T-helper 17 cell (primary cell): ENCODE measurements at places on chromosomes 16 and 17.

GRCh38 chr16:77190190-77190477, 856 bp upstream of the MON1B start:
- DNase-seq = no peak

DNA sequence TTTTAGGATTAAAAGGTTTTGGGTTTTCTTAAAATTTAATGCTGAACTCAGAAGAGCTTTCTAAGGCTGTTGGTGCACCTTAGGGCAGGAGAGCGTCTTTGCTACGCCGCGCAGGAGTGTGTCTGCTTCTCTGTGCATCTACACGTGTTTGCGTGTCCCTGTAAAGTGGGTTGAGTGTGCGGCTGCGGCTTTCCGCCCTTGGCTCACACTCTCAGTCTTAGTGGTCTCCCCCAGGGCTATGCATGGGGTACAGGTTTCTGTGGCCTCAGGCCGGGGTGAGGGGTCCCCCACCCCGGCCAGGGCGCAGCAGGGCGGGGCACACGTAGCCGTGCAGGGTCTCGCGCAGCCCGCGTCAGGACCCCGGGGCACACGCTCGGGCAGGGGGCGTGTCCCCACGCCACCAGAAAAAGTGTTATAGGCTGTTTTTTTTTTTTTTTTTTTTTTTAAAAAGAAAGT, 727 bp upstream of the TENT4B start:
- peak; percentile 51 for DNase-seq

DNA sequence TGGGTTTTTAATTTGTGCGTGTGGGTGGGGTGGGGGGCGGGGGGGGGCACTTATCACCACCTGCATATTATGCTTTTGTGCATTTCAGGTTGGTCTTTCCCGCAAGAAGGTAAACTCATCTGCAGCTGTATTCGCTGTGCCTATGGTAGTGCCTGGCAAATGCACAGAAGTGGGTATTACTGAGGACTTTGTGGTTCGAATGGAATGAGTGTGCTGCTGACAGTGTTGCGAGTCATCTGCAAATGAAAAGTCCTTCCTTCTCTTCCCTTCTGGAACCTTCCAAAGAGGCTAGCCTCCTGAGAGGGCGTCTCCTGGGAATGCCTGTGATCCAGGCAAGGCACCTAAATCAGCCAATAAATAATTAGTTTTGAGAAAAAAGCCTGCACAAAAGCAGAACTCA, 532.9 kb downstream of the MAF start:
- no peak for DNase-seq

GRCh38 chr16:57912529-57913260, 58.2 kb downstream of the CNGB1 start:
- DNase-seq = no peak

DNA sequence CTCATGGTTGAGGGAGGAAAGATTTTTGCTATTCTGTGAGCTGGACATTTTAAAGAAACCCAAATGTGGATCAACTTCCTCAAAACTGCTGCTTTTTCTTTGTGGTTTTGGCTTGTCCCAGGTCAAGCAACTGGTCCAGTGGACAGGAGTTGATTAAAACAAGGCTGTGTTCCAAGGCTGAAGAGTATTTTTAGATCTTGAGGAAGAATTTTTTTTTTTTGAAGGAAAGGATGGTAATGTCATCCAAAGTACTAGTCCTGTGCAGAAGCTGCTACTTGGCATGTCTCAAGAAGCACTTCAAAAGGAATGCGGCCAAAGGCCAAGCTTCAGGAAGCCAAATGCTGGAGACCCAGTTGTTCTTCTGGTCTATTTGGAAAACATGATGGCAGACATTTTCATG, 8.0 kb upstream of the MYH2 start:
- no peak for DNase-seq

GRCh38 chr17:75142236-75142971, 10.9 kb upstream of the NT5C start:
- DNase-seq = no peak

GRCh38 chr17:19378416-19379360, at the start of gene MAPK7:
Gene MAPK7, plus strand, starts transcription at chr17:19378498. Its CDS starts 403 bp downstream, at chr17:19378901.
- DNase-seq = no peak

GRCh38 chr17:38358586-38359513, 7.2 kb downstream of the SOCS7 start:
- DNase-seq = no peak

- peak; percentile 2 for DNase-seq
Measured at GRCh38 chr16:85421338-85422195, 191.6 kb upstream of the GSE1 start.

GRCh38 chr17:18225642-18226283, 328 bp downstream of the LLGL1 start:
- no peak for DNase-seq

DNA sequence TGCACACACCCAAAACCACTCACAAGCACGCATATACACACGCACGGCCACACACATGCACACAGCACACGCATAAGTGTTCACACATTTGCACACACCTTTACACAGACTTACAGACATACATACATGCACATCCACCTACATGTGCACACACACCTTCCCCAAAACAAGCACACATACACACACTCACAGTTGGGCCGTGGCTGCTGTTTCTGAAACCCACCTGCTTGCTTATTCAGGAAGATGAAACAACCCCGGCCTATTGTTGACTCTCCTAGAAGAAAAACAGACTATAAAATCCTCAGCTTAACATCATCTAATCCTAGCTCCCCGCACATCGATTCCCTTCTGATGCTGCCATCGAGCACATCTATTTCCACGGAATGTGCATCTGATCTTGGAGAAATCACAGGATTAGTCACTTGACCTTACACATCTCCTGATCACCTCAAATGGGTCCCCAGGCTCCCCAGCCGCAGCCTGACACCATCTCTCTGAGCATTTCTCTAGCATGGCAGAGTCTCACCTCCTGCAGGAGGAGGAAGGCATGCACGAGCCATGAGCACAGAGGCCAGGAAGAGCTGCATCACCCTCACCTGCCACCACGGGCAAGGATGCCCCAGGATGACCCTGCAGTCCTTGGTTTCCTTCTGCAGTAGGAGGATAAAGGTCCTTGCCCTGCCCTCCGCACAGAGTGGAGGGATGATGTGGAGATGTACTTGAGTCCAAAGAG, 105.8 kb upstream of the CDH5 start:
- no peak for DNase-seq

- DNase-seq = no peak
Measured at GRCh38 chr17:64685705-64686104, 23.6 kb upstream of the SMURF2 start.

DNA sequence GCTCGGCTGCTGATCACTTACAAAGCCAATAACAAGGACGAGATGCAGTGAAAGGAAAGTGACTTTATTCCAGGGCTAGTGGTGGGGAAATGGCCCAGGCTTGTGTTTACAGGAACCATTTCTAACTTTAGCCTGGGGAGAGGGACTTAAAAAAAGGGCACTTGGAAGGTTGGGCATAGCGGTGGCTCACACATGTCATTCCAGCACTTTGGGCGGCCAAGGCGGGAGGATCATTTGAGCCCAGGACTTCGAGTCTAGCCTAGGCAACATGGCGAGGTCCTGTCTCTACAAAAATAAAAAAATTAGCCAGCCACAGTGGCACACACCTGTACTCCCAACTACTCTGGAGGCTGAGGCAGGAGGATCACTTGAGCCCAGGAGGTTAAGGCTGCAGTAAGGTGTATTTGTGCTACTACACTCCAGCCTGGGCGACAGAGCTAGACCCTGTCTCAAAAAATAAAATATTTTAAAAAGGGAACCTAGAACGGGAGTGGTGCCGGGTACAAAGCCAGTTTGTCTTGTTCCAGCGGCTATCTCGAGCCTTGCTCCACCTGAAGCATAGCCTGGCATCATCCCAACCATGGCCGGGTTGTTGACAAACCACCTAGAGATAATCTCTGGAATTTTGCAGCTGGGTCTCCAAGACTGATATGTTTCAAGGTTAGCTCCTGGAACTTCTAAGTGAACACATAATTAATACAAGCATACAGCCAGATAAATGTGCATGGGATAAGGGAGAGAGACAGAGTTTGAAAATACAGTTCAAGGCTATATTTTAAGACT, 5.7 kb upstream of the TVP23A start:
- no peak for DNase-seq

- no peak for DNase-seq
Measured at GRCh38 chr17:16988749-16989229, 16.9 kb upstream of the TNFRSF13B start.

DNA sequence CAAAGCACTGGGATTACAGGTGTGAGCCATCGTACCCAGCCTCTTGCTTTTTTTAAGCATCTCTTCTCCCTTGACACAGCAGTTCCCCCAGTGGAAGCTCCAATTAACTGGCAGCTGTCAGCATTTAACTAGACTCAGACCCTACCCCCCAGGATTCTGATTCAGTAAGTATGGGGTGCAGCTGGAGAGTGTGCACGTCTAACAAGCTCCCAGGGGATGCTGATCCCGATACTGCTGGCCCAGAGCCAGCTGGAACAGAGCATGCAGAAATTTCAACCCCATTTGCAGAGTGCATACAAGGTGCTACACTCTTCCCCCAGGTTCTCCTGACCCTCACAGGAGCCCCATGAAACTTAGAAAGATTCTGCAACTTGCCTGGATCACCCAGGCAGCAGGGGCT, 27.7 kb upstream of the BCO1 start:
- DNase-seq = no peak

DNA sequence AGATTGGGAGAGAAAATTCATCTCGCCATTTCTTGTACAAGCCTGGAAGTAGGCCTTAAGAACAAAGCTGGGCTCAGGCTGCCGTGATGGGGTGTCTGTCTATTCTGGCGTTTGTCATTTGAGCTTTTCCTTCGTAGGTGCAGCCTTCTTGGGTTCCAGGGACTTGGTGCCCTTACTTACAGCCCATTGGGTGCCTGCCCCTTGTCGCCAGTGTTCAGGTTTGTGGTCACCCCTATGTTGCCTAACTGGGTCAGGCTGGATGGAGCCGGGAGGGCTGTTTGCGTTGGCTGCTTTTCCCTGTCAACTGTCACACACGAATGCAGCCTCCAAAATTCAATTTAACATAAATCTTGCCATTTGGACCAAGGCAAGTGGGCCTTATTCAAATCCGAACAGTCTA, 23.7 kb upstream of the MED9 start:
- no peak for DNase-seq

GRCh38 chr17:32992321-32993033, 830 bp downstream of the SPACA3 start:
- no peak for DNase-seq

DNA sequence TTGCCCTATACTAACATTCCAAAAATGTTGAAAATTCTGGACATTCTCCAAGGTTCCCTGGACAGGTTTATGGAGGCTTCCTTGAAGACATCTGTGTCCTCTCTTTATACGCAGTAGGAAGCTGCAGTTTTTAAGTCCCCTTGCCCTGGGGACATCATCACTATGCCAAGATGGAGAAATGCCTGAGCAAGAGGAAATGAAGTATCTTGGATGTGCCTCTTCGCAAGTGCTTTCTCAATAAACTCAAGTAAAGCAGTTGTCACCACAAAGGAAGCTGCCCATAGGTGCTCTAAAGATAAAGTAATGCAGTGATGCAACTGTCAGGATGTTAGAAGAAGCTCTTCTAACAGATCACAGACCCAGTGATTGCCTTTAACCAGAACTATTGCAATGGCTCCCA, 71.0 kb downstream of the CDYL2 start:
- DNase-seq = no peak

GRCh38 chr16:3089717-3090592, 9.1 kb downstream of the ZSCAN10 start:
- no peak for DNase-seq

GRCh38 chr17:14732211-14732610, 431.3 kb downstream of the HS3ST3B1 start:
- no peak for DNase-seq

DNA sequence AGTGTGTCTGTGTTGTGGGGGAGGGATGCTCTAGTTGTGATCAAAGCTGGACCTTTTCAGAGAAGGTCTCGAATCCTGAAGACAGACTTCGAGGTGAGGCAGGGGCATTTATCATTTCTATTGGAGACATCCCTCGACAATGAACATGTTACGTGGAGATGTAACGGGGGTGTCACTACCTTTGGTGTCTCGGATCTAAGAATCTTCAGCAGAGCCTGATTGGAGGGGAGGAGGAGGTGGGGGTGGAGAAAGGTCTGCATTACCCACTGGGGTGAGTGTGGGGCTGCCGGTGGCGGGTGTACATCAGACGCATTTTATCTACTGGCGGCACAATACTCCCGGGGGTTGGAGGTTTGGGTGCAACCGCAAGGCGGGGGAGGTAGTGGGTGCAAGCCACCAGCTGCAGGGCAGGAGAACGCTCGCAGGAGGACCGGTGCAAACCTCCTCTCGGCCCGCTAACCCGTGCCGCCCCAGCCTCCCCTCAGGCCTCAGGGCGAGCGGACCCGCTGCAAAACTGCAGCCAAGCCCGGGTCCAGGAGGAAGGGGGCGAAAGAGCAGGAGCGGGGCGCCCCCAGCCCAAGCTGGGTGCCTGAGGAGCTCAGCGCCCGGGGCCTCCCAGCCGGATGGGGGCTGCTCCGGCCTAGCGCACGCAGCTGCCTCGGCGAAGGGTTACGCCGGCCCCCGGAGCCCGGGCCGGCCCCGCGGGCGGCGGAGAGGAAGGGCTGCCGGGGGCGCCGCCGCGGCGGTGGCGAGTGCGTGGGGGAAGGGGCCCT, 735 bp downstream of the ZNF652 start:
- peak; percentile 69 for DNase-seq

GRCh38 chr16:50841081-50841886, 99.4 kb downstream of the CYLD start:
- DNase-seq = peak; percentile 8

DNA sequence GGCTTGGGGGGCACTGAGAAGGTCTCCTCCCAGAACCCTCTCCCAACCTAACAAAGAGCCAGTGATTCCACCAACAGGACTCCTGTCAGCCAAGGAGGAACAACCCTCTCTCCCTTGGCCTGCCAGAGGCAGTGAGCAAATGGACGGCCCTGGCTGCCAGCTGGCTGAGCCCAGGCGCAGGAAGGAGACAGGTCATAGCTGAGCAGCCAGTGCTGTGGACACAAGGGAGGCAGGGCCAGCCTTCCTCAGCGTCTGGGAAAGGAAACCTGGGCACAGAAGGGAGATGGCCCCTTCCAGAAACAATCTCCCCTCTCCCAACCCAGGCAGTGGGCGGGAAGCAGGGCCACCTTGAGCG, 2.1 kb downstream of the MPO start:
- no peak for DNase-seq

- DNase-seq = no peak
Measured at GRCh38 chr17:35023538-35023937, 40.0 kb downstream of the RFFL start.

GRCh38 chr17:63035695-63036094, 69.7 kb downstream of the TANC2 start:
- no peak for DNase-seq

- peak; percentile 44 for DNase-seq
Measured at GRCh38 chr17:19338031-19338990, 24.2 kb downstream of the B9D1 start.
